ENCODE measurements at places on chromosomes 12 and 14.

GRCh38 chr14:86373886-86374285 is 843.9 kb downstream of the FLRT2 start:
- DNase-seq: no peak

DNA sequence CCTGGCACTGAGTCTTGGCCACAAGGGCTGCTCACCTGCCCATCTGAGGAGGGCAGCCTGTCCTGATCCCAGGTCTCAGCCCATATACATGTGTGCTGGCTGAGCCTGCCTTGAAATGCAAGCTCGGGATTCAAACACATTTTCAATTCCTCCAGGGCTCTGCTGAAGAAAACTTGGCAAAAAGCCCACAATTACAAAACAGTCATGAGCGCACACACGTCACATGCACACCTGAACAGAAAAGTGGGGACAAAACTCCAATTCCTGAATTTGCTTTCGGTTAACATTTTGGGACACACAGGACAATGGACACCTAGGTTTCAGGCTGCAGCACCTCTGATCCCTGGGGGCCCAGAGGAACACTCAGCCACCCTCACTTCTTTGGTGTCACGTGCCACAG is 113.9 kb downstream of the RBM19 start:
- DNase-seq: no peak

- DNase-seq: no peak
These were observed 259.7 kb downstream of the NELL2 start for GRCh38 chr12:44616402-44616801.

- DNase-seq: no peak
These were observed 97.6 kb downstream of the POLR3B start for GRCh38 chr12:106455111-106455510.

DNA sequence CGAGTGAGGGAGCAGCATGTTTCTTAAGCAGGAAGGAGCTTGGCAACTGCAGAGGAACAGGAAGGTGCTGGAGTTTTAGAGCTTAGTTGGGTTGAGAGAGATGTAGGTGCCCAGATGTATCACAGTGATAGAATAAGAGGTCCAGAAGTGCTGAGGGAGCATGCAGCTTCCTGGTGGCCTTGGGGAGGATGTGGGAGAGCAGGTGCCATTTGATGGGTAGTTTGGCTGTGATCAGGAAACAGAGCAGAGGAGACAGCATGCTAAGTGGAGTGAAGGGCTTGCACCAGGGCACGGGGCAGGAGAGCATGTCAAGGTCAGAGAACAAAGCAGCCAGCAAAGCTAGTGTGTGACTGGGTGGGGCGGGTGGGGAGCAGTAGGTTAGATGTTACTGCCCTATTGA is 74.8 kb downstream of the PAPOLA start:
- DNase-seq: no peak

GRCh38 chr14:60227291-60227690 is 21.7 kb upstream of the PPM1A start:
- DNase-seq: no peak

DNA sequence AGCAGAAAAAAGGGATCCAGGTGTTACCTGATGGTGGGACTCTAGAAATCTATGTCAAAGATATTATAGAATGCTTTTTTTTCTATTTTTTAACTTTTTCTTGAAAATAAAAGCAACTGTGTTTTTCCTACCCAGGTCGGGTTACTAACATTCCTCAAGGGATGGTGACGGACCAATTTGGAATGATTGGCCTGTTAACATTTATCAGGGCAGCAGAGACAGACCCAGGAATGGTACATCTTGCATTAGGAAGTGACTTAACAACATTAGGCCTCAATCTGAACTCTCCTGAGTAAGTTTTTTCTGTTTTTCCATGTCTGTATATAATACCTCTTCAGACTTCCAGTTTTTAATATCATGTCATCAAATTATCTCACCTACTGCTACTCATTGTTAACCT is 27.6 kb upstream of the KCNMB4 start:
- no peak for DNase-seq

DNA sequence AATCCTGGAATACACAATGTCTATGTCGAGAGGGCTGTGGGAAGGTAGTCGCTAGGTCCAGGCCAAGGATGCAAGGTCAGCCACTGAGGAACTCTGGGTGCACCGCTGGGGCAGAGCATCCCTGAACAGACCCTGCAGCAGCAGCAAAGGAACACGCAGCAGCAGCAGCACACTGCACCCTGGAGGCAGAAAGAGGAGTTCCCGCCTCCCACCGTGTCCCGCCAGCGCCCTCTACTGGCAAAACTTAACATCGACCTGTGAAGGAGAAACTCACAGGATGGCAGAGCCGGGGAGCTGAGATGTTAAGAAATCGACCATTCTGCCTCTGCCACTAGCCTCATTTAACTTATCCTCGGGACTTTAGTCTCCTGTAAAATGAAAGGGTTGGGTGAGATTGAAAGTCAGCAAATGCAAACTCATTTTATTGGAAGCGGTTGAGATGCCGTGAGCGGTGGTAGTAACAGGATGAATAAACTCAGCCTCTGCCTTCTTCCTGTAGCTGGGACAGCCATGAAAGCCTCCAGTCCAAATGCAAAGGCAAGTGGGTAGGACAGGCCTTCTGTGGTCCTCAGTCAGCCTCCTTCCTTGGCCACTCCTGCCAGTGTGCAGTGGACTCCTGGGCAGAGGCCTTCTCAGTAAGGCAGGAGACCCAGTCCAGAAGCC is 45.6 kb downstream of the STAB2 start:
- DNase-seq: peak; percentile 13

DNA sequence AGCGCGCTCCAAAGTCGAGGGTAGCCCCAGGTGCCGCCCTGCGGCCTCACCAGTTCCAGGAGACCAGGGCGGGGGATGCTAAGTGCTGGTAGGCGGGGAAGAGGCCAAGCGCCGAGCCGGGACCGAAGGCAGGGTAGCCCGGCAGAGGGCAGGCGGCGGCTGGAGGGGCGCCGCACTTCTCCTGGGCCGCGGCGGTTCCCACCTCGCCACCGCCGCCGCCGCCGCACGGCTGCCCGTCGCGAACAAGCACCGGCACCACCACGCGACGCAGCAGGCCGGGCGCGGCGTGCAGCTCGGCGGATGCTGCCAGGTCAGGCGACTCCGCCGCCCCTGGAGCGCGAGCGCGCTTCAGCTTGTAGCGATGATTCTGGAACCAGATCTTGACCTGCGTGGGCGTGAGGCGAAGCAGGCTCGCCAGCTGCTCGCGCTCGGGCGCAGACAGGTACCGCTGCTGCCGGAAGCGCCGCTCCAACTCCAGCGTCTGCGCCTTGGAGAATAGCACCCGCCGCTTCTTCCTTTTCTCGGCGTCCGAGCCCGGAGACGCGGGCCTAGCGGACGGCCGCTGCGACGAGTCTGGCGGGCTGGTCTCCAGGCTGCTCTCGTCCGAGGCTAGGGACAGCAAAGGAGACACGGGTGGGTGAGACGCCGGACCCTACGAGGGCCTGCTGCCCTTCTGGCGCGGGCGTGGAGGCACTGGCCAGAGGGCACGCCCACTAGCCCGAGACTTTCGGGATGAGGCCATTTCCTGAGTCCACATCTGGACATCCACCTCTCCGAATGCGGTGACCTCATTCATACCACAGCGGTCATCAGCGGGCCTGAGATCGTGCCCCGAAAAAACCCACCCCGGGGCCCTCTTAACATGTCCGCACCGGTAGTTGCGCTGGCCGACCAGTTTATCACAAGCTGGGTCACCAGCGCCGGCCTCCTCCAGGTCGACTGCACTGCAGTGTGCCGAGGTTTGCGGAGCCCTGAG is 1.3 kb downstream of the NKX2-8 start:
- no peak for DNase-seq

DNA sequence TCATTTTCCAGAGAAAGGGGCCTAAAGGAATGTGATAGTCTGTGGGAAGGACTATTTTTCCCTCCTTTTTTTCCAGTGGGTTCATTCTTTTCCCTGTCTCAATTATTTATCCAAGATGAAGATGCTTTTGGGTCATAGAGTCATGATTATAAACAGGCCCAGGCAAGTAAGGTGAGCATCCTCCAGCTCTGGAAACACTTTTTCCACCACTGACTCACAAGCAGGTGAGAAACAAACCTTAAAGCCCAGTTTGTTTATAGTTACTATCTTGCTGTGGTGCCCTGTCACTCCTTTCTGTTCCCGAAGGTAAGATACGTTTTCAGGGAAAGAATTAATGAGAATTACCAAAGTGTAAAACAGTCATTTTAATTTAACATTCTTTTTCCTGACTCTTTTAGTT is 107.7 kb upstream of the IFNG-AS1 start:
- DNase-seq: no peak

DNA sequence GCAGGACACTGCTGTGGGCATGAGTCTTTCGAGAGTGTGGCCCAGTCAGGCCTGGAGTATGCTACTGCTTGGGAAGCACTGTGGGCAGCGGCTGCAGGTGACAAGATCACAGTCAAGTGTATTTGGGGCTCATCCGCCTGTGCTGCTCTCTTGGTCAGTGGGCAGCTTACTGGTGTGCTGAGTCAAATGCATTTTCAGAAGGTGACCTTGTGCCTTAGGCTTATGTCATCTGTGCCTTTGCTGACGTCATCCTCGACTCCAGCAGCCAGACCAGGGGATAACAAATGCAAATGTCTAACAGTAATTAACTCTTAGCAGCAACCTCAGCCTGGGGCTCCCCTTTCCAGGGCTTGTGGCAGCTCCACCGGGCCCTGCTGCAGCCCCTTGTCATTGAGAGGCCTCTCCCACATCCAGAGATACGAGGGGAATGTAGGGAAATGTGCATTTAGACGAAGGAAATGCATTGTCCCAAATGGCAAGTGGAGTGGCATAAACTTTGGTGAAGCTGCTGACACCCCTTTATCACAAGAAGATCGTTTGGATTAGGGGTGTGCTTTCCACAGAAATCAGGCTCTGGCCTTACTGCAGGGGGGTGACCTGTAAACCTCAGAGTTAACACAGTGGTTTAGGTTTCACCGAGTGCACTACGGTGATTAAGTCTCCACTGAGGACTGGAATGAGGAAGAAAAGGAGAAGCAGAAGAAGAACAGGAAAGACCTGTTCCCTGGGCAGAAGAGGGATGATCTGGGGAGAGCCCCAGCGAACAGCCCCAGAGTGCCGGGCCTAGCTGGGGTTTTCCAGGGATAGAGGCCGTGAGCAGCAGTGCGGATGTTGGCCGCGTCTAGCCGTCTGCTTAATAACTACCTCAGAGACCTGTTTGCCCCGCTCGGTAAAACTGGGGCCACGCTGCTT is 39.7 kb downstream of the PSMA6 start:
- no peak for DNase-seq

- DNase-seq: no peak
These were observed 17.9 kb upstream of the RAB3IP start for GRCh38 chr12:69720750-69721149.

DNA sequence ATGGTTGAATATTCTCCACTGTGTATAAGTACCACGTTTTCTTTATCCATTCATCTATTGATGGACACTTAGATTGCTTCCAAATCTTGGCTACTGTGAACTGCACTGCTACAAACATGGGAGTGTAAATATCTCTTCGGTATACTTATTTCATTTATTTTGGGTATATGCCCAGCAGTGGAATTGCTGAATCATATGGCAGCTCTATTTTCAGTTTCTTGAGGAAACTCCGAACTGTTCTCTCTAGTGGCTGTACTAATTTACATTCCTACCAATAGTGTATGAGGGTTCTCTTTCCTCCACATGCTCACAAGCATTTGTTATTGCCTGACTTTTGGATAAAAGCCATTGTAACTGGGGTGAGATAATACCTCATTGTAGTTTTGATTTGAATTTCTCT is 623.1 kb upstream of the LRFN5 start:
- DNase-seq: no peak

- DNase-seq: no peak
These were observed 54.2 kb upstream of the AMIGO2 start for GRCh38 chr12:47134005-47134404.

DNA sequence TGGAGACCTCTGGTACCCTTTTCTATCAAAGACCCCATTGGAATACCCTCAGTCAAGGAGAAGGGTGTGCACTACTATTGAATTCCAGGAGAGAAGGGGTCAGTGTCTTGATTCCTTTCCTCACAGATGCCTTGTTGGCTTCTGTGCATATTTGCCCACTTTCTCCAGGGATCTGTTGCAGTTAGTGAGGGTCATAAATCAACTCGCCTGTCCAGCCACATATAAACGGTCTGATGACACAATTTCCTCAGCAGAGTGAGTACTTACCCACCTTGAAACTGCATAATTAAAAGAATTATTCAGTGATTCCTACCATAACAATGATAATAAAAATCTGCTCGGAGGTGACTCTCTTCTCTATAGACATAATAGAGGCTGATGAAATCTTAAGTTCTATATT is 13.9 kb upstream of the DCD start:
- DNase-seq: no peak

DNA sequence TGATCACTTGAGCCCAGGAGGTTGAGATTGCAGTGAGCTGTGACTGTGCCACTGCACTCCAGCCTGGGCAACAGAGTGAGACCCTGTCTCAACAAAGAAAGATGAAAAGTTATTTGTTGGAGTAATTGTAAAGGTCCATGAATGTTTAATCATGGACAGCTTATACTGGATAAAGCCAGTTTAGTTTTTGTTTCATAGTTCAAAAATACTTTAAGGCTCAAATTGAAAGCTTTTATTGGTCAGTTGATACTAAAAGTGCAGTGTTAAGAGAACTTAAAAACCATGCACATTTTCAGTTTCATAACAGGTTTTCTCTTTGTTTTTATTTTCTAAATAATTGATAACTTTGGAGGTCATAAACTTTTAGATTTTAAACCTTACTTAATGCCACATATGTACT is 108.4 kb downstream of the MON2 start:
- no peak for DNase-seq

DNA sequence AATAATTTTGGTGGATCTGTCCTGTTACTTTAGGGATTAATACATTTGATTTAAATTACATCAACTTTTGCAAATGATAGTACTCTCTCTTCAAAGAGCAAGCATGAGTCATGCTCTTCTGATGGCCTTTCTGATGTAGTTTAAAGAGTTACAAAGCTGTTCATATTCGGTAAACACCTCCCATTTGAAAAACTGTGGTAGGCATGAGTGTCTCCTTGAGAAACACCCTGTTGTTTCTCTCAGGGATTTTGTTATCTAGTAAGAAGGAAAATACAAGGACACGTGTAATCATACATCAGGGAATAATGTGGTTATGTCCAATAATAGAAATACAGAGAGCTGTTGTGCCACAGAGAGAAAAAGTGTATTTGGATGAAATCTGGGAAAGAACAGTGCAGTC is 53.3 kb upstream of the E2F7 start:
- DNase-seq: no peak

DNA sequence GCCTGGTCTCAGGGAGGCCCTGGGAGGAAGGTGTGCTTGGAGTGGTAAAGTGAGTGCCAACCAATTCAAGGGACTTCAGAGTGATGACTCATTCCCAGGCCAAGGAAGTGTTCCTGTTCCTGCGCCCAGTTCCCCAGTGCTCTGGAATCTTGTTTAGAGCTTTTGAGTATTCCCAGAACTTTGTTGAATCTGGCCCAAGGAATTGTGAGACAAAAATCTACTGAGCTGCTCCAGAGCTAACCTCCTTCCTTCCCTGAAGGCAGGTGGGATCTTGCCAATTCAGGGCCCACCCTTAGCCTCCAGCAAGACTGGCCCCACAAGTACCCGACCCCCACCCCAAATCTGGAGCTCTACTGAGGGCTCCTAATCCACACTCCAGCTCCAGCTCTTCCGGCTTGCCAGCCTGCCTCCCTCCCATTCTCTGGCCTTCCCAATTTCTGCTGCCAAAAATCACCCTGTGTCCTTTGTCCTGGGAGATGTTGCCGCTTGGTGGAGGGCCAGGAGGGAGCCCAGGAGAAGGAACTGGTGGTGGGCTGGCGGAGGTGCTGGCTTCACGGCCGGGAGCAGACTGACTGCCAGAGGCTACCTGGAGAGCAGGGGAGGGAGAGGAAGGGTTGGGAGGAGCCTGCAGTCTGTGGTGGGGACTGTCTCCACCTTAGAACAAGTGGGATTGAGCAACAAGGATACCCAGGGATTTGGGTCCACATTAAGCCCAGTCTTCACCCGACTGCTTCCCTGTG is 2.0 kb upstream of the ATN1 start:
- peak; percentile 48 for DNase-seq
